Activated CD4-positive, alpha-beta T cell treated with anti-CD3 and anti-CD28 coated beads for 4 hours (primary cell): ENCODE measurements at places on chromosomes 7 and 10.

DNA sequence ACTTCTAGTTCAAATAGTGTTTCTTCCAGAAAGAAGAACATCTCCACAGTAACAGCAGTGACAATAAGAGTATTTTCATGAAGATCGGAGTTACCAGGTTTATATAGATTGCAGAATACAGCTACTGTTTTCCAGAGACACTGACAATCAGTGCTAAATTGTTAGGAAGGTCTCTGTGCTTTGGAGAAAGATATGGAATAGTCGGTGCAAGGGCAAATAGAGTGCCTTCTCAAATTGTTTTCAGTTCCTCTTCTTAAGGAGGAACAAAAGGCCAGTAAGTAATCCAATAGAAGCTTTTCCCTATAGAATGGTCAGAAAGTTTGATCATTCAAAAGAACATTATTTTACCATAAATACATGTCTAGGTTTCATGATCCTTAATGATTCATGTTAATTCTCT is 2.6 kb upstream of the KIAA1217 start:
- DNase-seq: no peak

DNA sequence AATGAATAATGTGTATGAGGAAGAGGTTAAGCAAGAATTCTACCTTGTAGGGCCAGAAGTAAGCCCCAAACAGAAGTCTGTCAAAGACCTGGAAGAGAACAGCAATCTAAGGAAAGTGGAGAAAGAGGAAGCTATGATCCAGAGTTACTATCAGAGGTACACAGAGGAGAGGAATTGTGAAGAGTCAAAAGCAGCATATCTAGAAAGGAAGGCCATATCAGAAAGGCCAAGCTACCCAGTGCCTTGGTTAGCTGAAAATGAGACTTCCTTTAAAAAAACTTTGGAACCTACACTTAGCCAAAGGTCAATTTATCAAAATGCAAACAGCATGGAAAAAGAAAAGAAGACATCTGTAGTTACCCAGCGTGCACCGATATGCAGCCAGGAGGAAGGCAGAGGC is 42.7 kb upstream of the GAD2 start:
- DNase-seq: no peak

DNA sequence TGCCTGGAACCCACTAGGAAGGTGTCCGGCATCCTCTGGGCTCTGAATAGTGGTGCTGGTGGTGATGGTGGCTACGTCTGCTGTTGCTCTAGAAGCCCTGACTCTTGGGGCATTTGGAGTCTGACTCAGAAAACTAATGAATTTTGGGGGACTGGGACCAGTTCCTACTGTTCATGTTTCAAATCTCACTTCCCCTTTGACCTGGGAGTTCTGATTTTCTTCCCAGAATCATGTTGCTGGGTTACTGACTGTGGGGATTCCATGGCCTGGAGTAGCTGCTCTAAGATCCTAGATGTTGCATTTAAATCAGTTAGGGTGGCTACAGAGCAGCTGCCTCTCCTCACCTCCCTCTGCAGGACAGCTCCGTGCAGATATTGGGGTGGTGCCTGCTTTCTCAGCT is 3.2 kb downstream of the TSPAN33 start:
- no peak for DNase-seq

DNA sequence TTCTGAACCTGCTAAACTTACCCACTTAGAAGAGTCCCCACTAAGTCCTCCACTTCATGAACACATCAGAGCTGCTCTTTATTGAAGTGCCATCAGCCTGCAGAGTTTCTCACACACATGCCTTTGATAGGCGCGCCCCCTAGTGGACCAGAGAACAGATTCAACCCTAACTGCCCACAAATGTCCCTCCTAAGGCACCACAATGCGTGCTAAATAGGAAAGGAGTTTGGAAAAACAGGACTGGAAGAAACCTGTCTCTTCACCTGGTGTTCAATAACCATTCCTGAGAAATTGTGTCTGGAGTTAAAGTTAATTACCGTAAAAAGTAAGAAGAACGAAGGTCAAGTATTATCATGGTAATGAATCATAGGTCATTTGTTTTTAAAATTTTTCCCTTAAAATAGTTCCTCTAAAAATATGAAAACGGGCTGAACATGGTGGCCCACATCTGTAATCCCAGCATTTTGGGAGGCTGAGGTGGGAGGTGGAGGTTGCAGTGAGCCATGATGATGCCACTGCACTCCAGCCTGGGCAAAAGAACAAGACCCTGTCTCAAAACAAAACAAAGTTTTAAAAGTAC is 249.7 kb downstream of the ELMO1 start:
- DNase-seq: peak; percentile 68

GRCh38 chr10:8137272-8137681 is 82.8 kb downstream of the GATA3 start:
- peak; percentile 36 for DNase-seq

DNA sequence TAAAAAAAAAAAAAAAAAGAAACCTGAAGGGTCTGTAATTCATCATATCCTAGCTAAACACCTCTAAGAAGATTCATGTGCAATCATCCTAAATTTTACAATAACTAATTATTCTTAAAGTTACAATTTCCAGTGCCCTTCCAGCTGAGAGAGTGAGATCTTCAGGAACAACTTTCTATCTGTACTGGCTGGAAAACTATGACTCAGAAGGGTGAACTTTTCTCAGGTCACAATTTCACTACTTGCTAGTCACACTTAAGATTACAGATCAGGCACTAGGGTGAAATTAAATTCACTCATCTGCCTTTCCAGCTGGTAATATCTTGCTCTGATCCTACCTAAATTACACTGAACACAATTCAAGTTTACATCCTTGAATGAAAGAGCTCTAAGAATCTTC is 158.8 kb downstream of the ANK3 start:
- DNase-seq: no peak

DNA sequence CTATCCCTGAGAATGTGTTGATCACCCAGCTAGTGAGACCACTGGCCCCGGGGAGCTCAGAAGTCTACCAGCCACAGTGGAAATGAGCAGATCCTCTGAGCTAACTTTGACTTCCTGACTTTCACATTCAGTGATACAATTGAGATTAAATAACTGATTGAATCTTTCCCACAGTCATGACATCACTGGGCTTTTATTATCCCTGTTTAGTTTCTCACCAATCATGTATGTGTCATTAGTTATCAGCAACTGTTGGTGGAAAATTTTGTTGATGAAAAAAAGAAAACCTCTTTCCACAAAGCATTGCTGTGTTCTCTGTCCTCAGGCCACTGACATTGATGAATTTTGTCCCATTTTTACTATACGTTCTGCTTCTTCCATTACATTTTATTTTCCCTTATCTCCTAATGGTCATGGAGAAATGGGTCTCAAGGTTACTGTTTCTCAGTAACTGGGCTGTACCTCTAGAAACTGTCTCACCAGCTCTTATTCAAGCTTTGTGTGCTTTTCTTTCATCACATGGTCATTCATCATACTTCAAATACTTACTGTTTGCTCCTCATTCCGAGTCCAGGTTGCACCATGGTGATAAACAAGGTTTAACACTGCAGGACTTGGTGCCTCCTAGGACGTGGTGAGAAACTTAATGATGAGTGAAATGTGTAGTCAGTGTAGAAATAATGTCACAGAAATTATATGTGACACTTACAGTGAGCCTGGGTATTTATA is 304.7 kb downstream of the CDK14 start:
- DNase-seq: no peak

DNA sequence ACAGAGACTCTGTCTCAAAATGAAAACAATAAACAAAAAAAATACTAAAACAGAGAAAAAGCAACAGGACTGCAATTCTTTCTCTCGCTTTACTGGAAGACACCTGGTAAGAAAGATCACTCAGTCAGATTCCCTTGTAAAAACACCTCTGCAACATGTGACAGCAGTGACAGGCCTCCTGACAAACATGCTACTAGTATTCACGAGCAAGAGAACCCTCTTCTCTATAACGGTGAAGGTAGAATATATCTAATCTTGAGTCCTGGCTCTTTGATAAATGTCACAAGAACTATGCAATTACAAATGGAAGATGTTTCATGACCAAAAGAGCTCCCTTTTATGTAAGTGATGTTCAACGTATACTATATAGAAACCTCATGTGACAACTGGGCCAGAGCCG is 986.7 kb upstream of the LRRN3 start:
- DNase-seq: no peak

- no peak for DNase-seq
These were observed 24.6 kb downstream of the SLK start for GRCh38 chr10:103991393-103992128.

GRCh38 chr7:23106057-23106822 is 655 bp downstream of the KLHL7 start:
- DNase-seq: peak; percentile 29

GRCh38 chr10:113326160-113327111 is 226.4 kb upstream of the HABP2 start:
- no peak for DNase-seq

DNA sequence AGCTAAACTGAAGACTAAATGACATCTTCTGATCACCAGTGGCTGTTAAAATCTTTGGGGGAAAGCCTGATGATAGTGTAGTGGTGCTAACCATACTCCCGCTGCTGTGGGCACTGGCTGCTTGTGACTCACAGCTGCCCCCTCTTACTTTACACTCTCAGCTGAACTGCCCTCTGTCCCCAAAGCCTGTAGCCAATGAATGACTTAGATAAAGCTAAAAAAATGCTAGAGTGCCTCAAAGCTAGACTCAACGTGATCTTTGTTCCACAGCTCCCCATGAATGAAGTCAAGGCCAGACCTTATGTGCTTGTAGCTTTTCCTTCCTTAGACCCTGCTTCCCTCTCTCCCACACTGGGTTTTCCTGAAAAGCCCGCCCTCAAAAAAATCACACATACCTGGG is 6.5 kb downstream of the ZC3HAV1L start:
- DNase-seq: no peak

DNA sequence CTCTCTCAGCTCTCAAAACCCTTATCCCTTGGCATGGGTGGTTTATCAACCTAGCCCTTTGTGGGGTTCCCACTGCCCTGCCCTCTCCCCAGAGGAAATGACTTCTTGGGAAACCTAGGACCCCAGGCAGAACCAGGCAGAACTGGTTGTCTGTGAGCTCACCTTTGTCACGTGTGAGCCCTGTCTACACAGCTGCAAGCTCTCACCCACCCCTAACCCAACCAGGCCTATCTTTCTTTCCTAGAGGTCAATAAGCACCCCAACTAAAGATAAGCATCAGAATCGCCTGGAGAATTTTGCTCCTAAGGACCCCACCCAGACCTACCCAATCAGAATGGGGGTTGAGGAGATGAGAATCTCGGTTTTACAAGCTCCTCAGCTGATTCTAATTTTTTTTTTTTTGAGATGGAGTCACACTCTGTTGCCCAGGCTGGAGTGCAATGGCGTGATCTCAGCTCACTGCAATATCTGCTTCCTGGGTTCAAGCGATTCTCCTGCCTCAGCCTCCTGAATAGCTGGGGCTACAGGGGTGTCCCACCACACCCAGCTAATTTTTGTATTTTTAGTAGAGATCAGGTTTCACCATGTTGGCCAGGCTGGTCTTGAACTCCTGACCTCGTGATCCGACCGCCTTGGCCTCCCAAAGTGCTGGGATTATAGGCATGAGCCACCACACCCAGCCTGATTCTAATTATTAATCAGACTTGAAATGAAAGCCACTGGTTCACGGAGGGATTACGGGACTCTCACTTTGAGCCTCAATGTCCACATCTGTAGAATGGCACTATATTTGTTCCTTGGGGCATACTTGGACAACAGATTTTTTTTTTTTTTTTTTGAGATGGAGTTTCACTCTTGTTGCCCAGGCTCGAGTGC is 7.5 kb upstream of the DDIT4 start:
- DNase-seq: no peak

GRCh38 chr7:25529320-25529719 is 301.0 kb upstream of the NPVF start:
- DNase-seq: no peak

- DNase-seq: no peak
These were observed 28.1 kb upstream of the SGMS1 start for GRCh38 chr10:50651808-50652207.

- no peak for DNase-seq
These were observed 467.0 kb upstream of the AKR1E2 start for GRCh38 chr10:4359003-4359402.

DNA sequence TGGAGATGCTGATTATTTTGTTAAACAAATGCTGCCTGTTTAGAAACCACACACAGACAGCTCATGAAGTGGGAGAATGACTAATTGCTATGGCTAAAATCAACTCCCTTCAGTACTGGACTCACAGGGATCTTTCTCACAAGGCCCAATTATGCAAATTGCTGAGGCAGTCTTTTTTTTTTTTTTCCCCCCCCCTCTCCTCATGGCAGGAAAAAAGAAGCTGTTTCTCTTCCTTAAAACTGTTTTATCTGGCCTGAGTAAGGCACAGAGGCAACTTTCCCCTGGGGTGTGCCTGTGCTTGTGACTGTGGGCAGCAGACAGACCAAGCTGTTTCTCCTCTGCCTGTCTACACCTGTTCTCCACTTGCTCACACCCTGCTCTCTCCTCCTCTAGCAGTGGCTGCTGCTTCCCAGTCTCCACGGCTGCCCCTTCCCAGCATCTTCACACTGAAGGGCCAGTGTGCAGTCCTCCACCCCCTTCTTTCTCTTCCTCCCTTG is 65.4 kb upstream of the STEAP1B start:
- no peak for DNase-seq

DNA sequence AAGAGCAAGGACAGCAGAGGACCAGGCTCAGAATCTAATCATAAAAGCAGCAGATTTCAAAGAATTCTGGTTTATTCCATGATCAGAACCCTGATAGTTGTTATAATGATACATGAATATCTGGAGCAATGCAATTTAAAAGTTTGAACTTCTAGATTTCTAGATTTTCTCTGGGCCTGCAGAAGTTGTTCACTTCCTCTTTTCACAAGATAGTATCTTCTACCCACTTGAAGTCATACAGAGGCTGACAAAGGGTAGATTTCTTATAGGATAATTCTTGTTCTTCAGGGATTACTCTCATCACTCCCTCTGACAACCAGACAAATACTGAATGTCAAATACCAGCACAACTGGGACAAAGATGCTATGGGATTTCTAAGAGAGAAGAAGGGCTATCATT is 320.0 kb upstream of the ETV1 start:
- no peak for DNase-seq

- no peak for DNase-seq
These were observed 18.9 kb upstream of the YAE1 start for GRCh38 chr7:39547336-39547735.

DNA sequence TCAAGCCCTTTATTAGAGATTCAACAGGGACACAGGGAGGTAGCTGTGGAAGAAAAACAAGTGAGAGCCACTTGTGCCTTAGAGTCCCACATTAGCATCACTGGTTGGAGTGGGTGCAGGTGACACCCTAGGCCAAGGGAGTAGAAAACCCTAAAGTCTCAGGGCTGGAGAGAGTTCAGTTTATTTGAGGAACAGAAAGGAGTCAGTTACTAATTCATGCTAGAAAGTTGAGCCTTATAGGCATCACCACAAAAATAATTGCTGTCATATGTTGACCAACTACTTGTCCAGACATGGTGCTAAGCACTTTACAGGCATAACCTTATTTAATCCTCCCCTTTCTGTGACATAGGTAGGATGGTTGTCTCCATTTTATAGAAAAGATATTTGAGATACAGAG is 20.9 kb upstream of the ACSL5 start:
- no peak for DNase-seq
